ENCODE measurements at places on chromosomes 13 and 19. TPM values are rescaled to one million over a fixed set of nuclear protein-coding genes. Genes with fewer than 3 reads are reported as not detected.

The ZSCAN1 gene
- total RNA-seq = 1.3 TPM

DNA sequence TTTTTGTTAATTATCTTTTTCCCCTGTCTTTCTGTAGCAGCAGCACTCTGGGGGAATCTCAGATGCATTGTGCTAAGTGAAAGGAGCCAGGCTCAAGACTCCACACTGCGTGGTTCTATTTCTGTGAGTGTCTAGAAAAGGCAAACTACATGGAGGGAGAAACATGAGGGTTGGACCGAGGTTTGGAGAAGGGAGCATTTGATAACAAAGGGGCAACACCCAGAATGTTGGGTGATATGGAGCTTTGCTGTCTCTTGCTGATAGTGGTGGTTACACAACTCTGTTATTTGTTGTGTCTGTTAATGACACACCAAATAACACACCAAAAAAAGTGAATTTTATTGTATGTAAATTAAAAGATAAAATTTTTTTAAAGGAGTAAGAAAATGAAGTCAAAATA lies 107.8 kb downstream of the COL4A2 start:
- no peak for DNase-seq

DNA sequence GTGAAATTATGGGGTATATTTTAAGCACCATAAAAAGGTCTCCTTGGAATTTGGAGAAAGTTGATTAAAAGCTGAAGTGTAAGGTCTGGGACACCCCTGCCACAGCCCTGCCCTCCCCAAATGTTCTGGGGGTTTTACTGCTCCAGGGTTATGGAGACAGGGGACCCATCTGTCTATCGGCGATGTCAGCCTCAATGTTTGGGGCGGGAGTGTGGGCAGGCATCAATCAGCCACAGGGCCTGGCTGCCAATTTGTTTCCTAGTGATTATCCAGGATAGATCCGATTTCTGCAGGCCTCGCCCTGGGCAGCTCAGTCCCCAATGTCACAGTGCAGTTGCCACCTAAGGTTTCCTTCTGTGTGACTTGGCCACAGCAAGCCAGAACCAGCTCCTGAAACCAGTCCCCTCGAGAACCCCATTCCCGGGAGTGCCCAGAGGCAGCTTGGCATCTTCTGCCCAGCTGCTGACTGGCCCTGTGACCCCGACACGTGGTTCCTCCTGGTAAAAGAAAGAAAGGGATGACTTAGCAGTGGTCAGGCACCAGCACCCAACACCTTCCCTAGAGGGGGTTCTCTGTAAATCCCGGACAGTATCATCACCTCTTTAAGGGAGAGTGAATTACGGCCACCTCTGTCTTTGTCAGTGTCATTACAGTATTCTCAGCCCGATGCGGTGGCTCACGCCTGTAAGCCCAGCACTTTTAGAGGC lies 41.6 kb downstream of the MYO9B start:
- DNase-seq = no peak

DNA sequence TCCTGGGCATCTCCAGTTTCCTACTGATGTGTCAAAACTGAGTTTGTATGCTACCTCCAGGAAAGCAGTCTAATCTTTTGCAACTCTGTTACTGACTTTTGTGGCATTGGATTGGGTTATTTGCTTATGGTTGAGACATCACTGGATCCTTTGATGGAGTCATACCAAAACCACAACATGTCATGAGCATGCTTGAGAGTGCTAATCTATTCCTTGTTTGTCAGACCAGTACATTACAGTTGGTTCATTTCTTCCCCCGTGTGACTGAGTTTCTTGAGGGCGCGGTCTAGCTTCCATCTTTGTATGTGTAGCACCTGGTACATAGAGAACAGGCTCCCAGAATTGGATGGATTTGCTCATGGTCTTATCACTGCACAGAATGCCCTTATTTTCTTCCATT lies 43.2 kb downstream of the SUGT1 start:
- DNase-seq = no peak

The PSG4 gene
- total RNA-seq = not detected

The UPF3A gene
- total RNA-seq = 49.6 TPM

The FPR3 gene
- 12.0 TPM for total RNA-seq

The IRGC gene
- total RNA-seq = not detected

The PPM1N gene
- total RNA-seq = 2.5 TPM

The UBL3 gene
- total RNA-seq = 60.7 TPM

GRCh38 chr19:29872224-29872731 lies 60.5 kb downstream of the CCNE1 start:
- no peak for DNase-seq

The ZNF471 gene
- total RNA-seq = 5.9 TPM

GRCh38 chr19:1882089-1882785 lies 3.1 kb downstream of the ABHD17A start:
- no peak for DNase-seq

The WDR83 gene
- total RNA-seq = 10.2 TPM

The HNRNPM gene
- 116 TPM for total RNA-seq

DNA sequence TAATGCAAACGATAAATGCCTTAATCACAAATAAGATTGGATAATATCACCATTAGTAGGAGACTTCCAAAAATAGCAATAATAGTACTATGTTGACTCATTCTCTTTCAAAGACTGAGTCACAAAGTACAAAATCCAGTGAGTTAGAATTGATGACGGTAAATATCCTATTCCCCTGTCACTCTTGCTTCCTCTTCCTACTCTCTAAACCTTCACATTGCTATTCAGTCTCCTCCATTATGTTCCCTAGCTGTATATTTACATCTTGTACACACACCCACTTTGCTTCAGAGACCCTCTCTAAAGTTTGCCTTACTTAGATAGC lies 26.3 kb upstream of the INTS6 start:
- DNase-seq = no peak

- DNase-seq = no peak
These were observed 318.9 kb downstream of the DLEU7 start for GRCh38 chr13:50524560-50524959.

The THSD1 gene
- total RNA-seq = 9.8 TPM

Measured in breast epithelium (tissue), 4 donors.